GM04504 (cell line): ENCODE measurements at places on chromosomes 1 and 21.

DNA sequence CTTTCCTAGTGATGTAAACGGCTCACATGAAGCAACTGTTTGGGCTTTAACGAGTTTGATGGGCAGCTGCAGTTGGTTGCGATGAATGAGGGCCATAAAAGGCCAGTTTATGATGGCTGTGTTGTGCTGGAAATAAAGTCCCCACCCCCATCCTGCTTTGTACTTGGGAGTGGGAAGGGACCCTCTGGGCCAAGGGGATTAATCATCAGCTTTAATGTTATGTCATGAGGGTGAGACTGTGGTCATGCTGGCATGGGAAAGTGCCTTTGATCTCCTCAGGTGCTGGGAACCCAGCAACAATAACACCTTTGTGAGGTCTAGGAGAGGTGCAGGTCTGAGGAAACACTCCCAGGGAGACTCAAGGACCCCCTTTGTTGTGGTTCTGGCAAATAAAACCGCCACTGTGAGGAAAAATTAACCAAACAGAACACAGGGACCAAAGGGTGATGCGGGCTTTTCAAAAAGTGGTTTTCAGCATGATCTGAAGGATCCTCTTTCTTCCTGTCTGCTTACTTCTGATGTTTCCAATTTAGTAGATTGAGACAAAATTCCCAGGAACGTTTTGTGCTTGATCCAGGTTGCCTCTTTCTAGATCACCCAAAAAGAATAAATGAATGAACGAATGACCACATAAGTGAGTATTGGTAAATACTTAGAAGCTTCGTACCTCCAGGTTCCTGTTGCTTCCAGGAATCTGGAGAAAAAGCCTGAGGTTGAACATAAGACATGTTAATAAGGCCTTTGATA lies 257.8 kb upstream of the HOOK1 start:
- no peak for DNase-seq

GRCh38 chr21:38712664-38713063 lies 93.1 kb upstream of the ETS2 start:
- no peak for DNase-seq

- DNase-seq: no peak
Observed at GRCh38 chr1:92730476-92730875, 54.4 kb downstream of the EVI5 start.

GRCh38 chr1:51744506-51745303 lies 127.8 kb downstream of the OSBPL9 start:
- DNase-seq: no peak

GRCh38 chr1:204975021-204975420 lies 68.0 kb upstream of the CNTN2 start:
- DNase-seq: no peak

DNA sequence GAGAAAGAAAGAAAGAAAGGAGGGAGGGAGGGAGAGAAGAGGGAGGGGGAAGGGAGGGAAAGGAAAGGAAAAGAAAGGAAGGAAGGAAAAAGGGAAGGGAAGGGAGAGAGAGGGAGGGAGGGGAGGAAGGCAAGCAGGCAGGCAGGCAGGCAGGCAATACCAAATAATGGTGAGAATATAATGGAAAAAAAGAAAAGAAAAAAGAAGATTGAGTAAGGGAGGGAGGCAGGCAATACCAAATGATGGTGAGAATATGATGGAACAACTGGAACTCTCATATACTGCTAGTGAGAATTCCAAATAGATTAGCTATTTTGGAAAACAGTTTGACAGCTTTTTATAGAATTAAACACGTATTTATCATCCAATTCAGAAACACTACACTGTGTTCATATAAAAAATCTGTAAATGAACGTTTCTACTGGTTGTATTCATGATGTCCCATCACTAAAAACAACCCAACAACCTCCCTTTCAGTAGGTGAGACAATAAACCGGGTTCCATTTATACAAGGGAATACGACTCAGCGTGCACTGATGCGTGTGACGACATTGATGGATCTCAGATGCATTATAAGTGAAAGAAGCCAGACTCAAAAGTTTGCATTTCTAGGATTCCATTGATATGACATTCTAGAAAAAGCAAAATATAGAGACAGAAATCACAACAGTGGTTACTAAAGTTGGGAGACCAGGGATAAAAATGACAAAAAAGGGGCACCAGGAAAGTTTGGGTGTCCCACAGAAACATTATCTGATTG lies 226.4 kb downstream of the DSCAM start:
- DNase-seq: no peak

DNA sequence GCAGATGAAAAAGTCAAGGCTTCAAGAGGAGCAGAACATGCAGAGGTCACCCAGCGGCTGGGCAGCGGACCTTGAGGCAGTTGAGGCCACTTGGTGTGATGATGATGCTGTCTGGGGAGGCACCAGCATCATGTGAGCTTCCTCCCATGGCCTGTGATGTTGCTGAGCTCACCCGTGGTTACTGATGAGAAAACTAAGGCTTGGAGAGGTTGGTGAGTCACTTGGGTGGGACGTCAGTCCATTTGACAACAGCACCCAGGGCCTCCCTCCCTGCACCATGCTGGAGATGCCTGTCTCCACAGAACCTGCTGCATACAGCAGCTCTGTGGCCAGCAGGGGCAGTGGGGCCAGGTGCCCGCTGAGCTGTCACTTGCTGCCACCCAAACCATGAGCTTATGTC lies 146.8 kb downstream of the NPHP4 start:
- DNase-seq: no peak
